ENCODE measurements at places on chromosomes 16 and 17.

- DNase-seq, result no peak
These were observed 855.6 kb downstream of the KCNJ2 start for GRCh38 chr17:71024969-71025368.

- DNase-seq, result no peak
These were observed 13.3 kb downstream of the ST6GALNAC2 start for GRCh38 chr17:76572201-76572910.

GRCh38 chr17:7703584-7704479 lies 1.2 kb upstream of the EFNB3 start:
- DNase-seq, result peak; percentile 57

DNA sequence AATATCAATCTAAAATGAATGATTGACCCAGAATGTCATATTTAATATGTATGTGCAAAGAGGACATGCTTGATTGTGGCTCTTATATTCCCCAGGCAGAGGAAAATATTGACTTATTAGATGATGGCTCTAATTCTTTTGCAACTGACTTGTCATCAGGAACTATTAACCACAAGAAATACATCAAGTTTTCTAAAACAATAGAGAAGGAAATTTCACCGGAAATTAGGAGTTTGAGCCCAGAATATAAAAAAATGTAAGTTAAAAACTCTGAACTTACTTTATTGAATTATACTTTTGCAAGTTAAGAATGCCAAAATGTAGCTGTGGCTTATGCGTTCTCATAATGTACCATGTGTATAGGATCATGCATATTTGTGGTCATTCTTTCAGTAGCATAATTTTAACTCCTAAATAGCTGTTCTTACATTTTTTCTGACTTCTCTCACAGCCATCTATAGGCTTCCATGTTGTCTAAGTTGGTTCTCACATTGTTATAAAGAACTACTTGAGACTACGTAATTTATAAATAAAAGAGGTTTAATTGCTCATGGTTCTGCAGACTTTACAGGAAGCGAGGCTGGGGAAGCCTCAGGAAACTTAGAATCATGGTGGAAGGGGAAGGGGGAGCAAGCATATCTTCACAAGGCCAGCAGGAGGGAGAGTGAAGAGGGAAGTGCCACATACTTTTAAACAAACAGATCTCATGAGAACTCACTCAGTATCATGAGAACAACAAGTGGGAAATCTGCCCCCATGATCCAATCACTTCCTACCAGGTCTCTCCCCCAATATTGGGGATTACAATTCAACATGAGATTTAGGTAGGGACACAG lies 11.6 kb downstream of the EFCAB13 start:
- DNase-seq, result no peak

DNA sequence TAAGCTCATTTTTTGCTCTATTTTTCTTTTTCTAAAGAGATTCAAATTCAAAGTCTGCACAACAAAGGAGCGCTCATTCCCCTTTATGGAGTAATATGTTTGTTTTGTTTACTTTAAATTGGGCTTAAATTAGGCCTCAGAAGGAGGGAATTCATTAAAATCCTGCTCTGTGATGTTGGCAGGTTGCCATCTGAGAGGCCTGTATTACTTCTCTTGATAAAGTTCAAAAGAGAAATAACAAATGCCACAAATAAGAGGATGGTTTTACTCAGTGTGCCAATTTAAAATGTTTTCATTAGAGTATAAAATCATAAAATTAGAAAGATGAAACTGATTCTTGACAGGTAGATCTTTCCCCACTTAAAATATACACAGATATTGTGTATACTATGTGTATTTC lies 54.5 kb upstream of the HLF start:
- no peak for DNase-seq

DNA sequence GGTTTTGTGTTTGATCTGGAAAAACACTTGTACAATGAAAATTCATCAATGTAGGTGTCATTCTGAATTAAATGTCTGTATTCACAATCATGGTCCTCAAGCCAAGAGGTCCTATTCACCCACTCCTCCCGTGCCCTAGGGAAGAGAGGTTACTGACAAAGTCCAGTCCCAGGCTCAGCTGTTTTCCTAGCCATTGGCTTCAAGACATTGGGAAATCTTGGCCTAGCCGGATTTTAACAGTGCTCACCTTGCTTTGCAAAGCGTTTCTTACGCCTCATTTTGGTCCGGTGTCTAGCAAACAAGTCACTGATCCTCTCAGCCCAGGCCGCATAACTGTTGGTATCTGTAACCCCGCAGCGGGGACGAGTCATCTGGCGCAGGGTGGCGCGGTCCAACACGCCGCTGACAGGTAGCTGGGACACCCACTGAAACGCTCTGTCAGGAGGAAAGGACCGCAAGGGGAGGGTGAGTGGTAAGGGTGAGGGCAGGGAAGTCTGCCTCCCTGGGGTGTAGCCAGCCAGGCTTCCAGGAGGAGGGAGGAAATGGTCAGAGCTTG lies 16.7 kb downstream of the MMP28 start:
- DNase-seq, result no peak

DNA sequence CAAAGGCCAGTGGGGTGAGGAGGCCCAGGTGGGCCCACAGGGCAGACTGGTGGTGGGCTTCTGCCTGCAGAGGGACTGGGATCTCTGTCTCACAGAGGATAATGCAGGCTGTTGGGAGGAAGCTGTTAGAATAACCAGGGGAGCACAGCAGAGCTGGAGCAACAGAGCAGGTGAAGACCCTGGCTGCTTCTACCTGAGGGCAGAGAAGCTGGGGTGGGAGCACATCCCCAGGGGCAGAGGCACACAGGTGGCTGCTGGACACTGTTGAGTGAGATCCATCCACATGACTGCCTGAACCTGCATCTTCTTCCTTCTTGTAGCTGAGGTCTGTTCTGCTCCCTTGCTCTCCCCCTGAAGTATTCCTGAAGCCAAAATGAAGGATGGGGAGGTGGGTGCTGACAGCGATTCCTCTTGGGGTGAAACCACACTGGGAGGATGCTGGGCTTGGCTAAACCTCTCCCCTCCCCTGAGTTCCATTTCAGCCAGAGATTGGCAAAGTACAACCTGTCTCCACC lies 1725.0 kb downstream of the TP53TG3F start:
- DNase-seq, result no peak

DNA sequence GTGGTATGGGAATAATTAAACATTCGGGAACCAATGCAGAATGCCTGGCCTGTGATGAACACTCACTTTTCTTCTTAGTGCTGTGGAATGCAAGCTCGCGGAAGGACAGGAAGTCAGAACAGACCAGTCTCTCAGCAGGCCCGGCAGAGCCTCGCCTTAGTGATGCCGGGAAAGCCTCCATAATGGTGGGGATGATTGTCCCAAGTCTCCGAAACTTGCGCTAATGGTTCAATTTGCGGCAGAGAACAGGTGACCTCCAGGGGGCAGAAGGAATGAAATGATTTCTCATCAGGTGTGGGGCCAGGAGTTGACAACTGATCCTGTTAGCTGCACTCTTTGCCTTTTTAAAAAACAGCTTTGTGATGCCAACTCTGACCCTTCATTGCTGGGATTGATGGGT lies 170.6 kb downstream of the GSG1L start:
- no peak for DNase-seq

DNA sequence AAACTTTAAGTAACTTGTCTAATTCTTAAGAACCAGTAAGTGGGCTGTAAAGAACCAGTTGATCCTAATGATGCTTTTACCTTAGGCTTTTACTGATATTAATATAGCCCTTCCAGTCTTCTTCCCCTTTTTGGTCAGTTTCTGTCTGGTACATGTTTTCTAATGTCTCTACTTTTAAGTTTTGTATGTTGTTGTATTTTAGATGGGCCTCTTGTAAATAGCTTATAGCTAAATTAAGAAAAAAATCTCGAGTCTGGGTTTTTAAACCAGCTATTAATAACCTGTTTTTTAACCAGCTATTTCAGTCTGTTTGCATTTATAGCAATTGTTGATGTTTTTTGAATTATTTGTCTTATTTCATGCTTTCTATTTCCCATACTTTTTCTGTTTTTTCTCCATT lies 79.0 kb downstream of the PITPNC1 start:
- DNase-seq, result no peak

GRCh38 chr16:12133729-12134128 lies 157.2 kb downstream of the SNX29 start:
- no peak for DNase-seq

DNA sequence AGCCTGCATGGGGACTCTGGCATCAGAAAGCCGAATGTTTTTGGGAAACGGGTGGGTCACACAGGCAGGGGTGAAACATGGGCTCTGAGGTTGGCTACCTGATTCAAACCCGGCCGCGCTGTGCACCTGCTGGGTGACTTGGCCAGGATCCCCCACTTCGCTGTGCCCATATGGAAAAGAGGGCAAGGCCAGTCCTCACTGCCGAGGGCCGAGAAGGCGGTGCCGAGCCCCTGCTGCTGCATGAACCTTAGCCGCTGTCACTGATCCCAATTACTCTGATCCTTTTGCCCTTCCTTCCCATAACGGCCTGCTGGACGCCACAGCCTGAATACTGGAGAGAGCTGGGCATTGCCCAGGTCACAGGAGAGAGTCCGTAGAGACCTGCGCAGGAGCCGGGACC lies 17.7 kb downstream of the KDM8 start:
- no peak for DNase-seq

DNA sequence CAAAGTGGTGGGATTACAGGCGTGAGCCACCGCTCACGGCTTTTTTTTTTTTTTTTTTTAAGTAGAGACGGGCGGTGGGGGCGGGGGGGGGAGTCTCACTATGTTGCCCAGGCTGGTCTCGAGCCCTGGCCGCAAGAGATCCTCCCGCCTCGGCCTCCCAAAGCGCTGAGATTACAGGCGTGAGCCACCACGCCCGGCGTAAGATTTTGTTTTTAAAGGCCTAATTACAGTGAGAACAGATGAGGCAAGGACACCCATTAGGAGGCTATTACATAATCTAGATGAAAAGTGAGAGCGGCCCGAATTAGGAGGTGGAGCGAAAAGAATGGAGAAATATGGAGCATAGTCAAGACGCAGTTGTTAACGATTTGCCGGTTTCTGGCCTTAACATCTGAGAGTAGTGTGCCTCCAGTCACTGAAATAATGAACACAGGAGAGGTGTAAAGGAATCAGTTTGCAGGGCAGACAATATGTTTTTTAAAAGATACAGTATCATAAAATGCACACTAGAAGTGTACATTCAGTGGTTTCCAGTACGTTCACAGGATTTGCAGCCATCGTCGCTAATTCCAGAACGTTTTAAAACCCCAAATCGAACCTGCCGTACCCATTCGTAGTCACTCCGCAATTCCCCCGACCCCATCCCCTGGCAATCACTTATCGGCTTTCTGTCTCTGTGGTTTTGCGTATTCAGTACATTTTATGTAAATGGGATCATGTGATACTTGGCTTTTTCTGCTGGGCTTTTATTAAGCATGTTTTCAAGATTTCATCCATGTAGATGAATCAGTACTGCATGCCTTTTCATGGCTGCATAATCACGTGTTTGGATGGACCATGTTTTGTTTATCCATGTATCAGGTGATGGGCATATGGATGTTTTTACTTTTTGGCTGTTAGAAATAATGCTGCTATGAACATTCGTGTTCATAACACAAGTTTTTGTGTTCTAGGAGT lies 1.4 kb upstream of the SLX4 start:
- no peak for DNase-seq

GRCh38 chr17:13933441-13934276 lies 135.6 kb upstream of the COX10 start:
- DNase-seq, result no peak

- DNase-seq, result peak; percentile 51
These were observed 675.3 kb downstream of the MAF start for GRCh38 chr16:78925083-78925767.

DNA sequence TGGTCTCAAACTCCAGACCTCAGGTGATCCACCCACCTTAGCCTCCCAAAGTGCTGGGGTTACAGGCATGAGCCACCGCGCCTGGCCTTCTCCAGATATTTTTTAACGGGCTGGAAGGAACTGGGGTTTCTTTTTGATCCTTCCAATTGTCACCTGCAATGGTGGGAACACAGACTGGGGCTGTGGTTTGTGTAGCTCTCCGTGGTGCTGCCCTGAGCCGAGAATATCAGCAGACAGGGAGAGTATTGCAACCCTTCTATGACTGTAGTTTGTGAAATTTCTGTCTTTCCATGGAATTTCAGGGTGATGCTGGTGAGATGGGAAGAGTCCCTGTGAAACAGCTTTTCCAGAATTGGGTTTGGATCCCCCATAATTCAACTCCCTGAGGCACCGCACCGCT lies 263.5 kb downstream of the ENGASE start:
- no peak for DNase-seq

DNA sequence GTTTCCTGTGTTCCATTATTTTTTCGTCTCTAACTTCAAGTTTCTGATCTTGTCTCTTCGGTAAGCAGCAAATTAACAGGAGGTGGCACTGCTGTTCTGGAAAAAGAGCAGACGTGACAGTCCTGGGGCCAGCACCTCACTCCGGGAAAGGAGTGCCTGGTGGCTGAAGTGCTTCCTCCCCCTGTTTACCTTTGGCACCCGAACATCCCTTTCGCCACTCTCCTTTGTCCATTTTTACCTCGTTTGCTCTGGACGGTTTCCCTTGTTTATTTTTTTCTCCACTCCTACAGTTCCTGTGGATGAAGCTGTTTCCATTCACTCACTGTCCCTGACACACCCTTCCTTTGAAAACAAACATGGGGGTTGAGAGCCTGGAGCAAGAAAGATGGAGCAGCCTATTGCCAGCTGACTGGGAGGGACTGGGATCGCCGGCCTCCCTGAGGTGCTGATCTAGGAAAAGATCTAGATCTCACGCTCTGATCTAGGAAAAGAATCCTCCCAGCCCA lies 12.6 kb downstream of the SAP30BP start:
- DNase-seq, result no peak

- DNase-seq, result no peak
These were observed 233.4 kb downstream of the PHKB start for GRCh38 chr16:47694543-47694942.

GRCh38 chr17:79545251-79546005 lies 65.4 kb downstream of the RBFOX3 start:
- DNase-seq, result no peak

Measured in CD4-positive, alpha-beta T cell (primary cell).